Activated CD8-positive, alpha-beta T cell treated with anti-CD3 and anti-CD28 coated beads for 36 hours (primary cell): ENCODE measurements at places on chromosomes 6 and 20. TPM values are rescaled to one million over a fixed set of nuclear protein-coding genes. Genes with fewer than 3 reads are reported as not detected.

DNA sequence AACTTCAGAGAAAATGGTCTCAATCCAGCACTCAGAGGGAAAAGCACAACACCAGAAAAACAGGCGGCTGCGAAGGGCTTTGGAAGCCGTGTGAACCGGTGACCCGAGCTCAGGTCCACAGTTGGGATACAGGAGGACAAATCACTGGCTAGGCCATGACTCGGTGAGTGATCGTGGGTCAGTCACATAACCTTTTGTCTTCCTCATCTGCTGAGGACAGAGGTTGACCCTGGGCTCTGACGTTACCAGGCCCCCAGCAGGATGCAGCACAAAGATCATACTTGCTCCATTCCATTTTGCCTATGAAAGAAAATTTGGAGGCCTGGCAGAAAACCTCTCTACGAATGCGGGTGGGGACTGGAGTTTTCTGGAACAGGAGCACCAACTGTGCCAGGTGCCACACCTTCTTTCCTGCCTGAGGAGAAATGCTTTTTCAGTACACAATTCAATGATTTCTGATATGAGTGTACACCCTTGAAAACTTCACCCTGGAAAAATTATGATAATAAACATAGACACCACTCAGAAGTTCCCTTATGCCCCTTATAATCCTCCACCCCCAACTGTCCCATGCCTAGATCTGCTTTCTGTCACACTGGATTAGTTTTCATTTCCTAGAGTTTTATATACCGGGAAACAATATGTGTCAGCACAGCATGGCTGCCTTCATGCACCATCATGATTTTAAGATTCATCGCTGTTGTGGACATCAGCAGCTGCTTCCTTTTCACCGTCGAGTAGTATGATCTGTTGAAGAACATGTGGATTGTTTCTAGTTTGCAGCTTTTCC, 85.3 kb upstream of the RALGAPA2 start:
- no peaks in the 10 kb centered on the region for H3K4me1 ChIP-seq
- H3K4me3 ChIP-seq, result no peak overlapping the region
- H3K27me3 ChIP-seq, result no peaks in the 10 kb centered on the region
- H3K27ac ChIP-seq, result no peak overlapping the region

GRCh38 chr20:20036756-20037155, 15.5 kb downstream of the CRNKL1 start:
- no peaks in the 10 kb centered on the region for H3K27me3 ChIP-seq
- H3K27ac ChIP-seq, result peak overlapping the region; percentile 43
- H3K4me3 ChIP-seq, result no peak overlapping the region
- no peak for DNase-seq

DNA sequence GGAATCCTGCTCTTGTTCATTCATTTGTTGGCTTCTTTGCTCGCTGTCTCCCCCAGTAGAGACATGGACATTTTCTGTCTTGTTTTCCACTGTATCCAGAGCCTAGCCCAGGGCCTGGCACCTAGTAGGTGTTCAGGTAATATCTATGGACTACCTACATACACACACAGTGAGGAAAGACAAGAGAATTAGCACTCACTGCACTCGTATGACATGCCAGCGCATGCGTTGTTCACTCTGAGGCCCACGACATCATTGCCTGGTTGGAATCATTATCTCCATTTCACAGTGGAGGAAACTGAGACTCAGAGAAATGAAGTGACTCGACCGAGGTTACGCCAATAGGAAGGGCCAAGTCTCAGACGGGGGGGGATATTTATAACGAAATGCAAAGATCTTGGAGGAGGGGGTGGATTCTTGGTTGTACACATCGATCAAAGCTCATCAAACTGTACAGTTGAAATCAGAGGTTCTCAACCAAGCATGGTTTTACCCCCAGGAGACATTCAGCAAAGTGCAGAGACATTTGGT, 140.1 kb upstream of the PTPN1 start:
- H3K4me1 ChIP-seq, result peaks cover 4% of the 10 kb centered on the region
- no peaks in the 10 kb centered on the region for H3K36me3 ChIP-seq
- no peaks in the 10 kb centered on the region for H3K27me3 ChIP-seq
- H3K4me3 ChIP-seq, result no peak overlapping the region
- H3K27ac ChIP-seq, result no peak overlapping the region
- no peak for DNase-seq

DNA sequence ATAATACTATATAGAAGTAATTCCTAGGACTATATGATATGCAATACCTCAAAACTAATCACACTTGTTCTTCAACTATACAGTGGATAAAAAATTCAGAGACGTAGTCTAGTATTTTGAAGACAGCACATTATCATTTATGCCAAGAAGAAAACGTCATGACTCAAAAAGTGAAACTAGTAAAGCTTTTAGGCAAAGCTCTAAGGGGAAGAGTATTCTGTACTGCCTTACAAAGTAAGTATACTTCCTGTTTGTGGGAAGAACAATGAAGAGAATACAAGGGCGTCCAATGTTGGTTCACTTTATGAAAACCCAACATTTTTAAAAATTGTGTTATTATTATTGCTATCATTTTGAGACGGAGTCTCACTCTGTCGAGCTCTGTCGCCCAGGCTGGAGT, 27.9 kb downstream of the LOC128125822 start:
- H3K27ac ChIP-seq, result no peak overlapping the region
- no peak overlapping the region for H3K4me3 ChIP-seq
- H3K4me1 ChIP-seq, result no peaks in the 10 kb centered on the region
- DNase-seq, result no peak

- peaks cover 13% of the 10 kb centered on the region for H3K4me1 ChIP-seq
- H3K27me3 ChIP-seq, result peaks cover 26% of the 10 kb centered on the region
- DNase-seq, result no peak
- no peak overlapping the region for H3K27ac ChIP-seq
- no peak overlapping the region for H3K4me3 ChIP-seq
These were observed 4.6 kb upstream of the SOX18 start for GRCh38 chr20:64053841-64054661.

GRCh38 chr20:16388731-16389130, 184.5 kb downstream of the KIF16B start:
- no peaks in the 10 kb centered on the region for H3K4me1 ChIP-seq
- H3K27me3 ChIP-seq, result no peaks in the 10 kb centered on the region
- no peak overlapping the region for H3K4me3 ChIP-seq

GRCh38 chr6:138509371-138509770, 10.1 kb upstream of the NHSL1 start:
- H3K27me3 ChIP-seq, result peaks cover 3% of the 10 kb centered on the region
- H3K36me3 ChIP-seq, result no peaks in the 10 kb centered on the region
- H3K27ac ChIP-seq, result no peak overlapping the region
- no peak overlapping the region for H3K4me3 ChIP-seq

DNA sequence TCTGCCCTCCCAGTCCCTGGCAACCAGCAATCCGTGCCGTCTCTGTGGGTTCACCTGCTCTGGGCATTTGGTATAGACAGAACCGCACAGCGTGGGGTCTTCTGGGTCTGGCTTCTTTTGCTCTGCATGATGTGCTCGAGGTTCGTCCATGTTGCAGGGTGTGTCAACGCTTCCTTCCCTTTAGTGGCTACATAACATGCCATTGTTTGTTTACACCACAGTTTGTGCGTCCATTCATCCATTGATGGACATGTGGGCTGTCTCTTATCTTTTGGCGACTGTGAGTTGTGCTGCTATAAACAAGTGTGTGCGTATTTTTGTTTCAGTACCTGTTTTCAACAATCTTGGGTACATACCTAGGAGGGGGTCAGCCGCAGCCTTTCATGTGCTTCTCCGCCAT, 149.5 kb upstream of the RPS6KA2 start:
- H3K27ac ChIP-seq, result no peak overlapping the region
- no peak for DNase-seq
- no peaks in the 10 kb centered on the region for H3K4me1 ChIP-seq
- H3K36me3 ChIP-seq, result no peaks in the 10 kb centered on the region
- H3K27me3 ChIP-seq, result peaks cover 9% of the 10 kb centered on the region

GRCh38 chr20:39246436-39246835, 284.3 kb downstream of the DHX35 start:
- no peak overlapping the region for H3K4me3 ChIP-seq
- DNase-seq, result no peak
- H3K27me3 ChIP-seq, result no peaks in the 10 kb centered on the region
- H3K4me1 ChIP-seq, result peaks cover 14% of the 10 kb centered on the region
- H3K27ac ChIP-seq, result no peak overlapping the region
- H3K36me3 ChIP-seq, result no peaks in the 10 kb centered on the region

DNA sequence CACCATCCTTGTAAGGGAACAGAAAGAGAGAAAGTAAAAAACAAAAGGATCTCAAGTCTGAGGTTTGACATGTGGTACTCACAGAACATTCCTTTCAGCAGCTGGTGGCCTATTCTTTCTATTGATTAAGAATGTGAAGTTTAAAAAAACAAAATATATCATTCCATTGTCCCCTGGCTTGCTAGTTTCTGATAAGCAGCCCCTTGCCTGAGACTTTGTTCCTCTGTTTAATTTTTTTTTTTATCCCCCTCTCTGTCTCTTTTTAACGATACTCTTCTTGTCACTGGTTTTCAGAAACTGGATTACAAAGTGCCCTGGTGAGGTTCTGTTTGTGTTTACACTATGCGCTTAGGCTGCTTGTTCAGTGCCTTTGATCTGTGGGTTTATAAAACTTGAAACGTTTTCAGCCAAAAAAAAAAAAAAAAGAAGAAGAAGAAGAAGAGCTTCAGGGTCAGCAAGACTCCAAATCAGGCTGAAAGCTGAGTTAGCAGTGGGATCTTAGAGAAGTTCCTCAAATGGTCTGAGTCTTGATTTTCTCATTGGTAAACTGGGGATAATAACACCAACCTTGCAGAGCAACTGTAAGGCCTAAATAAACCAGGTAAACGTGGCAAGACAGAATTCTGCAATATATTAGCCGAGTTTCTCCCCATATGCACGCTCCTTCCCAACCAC, 45.1 kb upstream of the SLC22A23 start:
- H3K36me3 ChIP-seq, result no peaks in the 10 kb centered on the region
- H3K4me3 ChIP-seq, result no peak overlapping the region
- H3K27me3 ChIP-seq, result peaks cover 3% of the 10 kb centered on the region
- H3K27ac ChIP-seq, result no peak overlapping the region

DNA sequence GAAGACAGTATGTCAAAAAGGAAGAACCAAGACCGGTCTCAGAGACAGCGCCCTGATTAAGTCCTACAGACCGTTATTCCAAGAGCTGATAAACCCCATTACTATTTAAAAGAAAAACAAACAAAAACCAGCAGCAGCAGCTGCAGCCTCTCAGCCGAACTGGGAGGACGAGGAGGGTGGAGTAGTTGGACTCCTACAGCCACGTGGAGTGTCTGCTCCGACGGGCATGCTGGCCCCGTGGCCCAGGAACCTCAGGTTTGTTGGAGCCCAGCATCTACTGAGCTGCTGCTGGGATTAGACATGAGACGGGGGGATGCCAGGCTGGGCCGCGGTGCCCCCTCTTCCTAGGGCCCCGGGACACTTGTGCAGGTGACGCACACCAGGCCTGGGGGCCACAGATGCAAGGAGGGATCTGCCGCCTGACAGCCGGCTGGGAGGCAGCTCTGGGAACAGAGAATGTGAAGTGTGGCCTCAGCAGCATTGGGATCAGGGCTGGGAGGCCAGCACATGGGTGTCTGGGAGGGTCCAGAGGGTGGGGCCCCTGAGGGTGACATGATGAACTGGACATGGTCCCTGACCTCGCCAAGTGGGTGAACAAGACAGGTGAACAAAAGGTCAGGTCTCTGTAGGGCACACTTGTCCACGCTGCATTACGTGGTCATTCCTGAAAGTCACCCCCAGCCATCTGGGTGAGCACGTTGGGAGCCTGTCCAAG, 2.9 kb upstream of the ZBTB46 start:
- peaks cover 11% of the 10 kb centered on the region for H3K4me1 ChIP-seq
- no peaks in the 10 kb centered on the region for H3K36me3 ChIP-seq
- DNase-seq, result no peak
- H3K4me3 ChIP-seq, result no peak overlapping the region

GRCh38 chr20:63696306-63696627, 185 bp upstream of the TNFRSF6B start:
- peak; percentile 72 for DNase-seq
- H3K36me3 ChIP-seq, result peaks cover 18% of the 10 kb centered on the region
- no peaks in the 10 kb centered on the region for H3K27me3 ChIP-seq
- peaks cover 26% of the 10 kb centered on the region for H3K4me1 ChIP-seq
- H3K27ac ChIP-seq, result peak overlapping the region; percentile 25
- H3K4me3 ChIP-seq, result no peak overlapping the region

DNA sequence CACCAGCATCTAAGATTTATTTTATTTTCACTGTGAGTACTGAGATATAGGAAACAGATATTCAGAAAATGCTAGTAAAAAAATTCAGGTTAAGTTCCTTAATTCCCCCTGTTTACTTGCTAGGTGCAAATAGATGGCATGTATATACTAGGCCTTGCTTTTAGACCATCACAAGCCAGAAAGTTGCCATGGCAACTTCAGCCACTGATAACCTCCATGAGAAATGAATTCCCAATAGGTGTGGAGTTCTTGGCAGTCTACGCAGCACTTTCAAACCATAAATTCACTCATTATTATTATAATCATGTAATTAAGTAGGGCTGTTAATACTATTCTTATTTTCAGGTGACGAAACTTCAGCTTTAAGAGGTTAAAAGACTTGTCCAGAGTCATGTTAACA, 251.6 kb upstream of the TFAP2D start:
- H3K4me1 ChIP-seq, result no peaks in the 10 kb centered on the region
- DNase-seq, result no peak
- H3K36me3 ChIP-seq, result no peaks in the 10 kb centered on the region
- H3K27ac ChIP-seq, result no peak overlapping the region

GRCh38 chr6:100453701-100454521, 10.8 kb downstream of the SIM1 start:
- H3K27me3 ChIP-seq, result peaks cover 62% of the 10 kb centered on the region
- DNase-seq, result no peak
- no peak overlapping the region for H3K4me3 ChIP-seq
- no peak overlapping the region for H3K27ac ChIP-seq

- no peak overlapping the region for H3K27ac ChIP-seq
- H3K4me1 ChIP-seq, result no peaks in the 10 kb centered on the region
- no peak for DNase-seq
- no peak overlapping the region for H3K4me3 ChIP-seq
- H3K27me3 ChIP-seq, result no peaks in the 10 kb centered on the region
- peaks cover 40% of the 10 kb centered on the region for H3K36me3 ChIP-seq
These were observed 45.9 kb downstream of the RARS2 start for GRCh38 chr6:87543696-87544473.

Gene CTCFL
- not detected for total RNA-seq

Gene BPI
- not detected for total RNA-seq

Gene EDN1
- 0.14 TPM for total RNA-seq

Gene METTL24
- not detected for total RNA-seq

Gene RAD21L1
- total RNA-seq, result 0.18 TPM

Gene CD109
- 9.5 TPM for total RNA-seq

Gene PHACTR1
- total RNA-seq, result not detected

Gene PPIL6
- 0.38 TPM for total RNA-seq

Gene ENPP5
- 0.68 TPM for total RNA-seq

Gene ACTL10
- 2.4 TPM for total RNA-seq

Gene OPN5
- total RNA-seq, result not detected

Gene MBOAT1
- total RNA-seq, result 5.4 TPM

Gene ZC2HC1B
- total RNA-seq, result not detected

Gene PRR18
- total RNA-seq, result 0.27 TPM

Gene FAXC
- not detected for total RNA-seq
